Activated naive CD8-positive, alpha-beta T cell treated with anti-CD3 and anti-CD28 coated beads, Interleukin-2, amount 50 U/mL, for 24 hours (primary cell): ENCODE measurements at places on chromosomes 6 and 20.

DNA sequence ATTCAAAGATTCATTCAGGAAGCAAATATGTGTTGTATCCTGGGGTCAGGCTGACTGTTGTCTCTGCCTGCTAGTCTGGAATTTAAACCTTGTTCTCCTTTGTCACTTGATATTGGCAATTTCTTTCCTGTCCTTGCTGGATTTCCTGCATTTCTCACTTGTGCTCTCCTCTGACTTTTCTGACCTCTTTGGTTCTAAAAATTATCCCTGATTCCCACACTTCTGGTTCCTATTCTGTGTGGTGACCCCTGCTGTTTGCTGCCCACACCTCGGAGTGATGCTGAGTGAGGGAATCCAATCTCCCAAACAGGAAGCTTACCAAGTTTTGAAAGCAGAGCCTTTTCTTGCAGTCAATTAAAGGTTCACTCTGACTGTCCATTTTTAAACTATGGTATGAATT, 345.3 kb downstream of the CDKAL1 start:
- no peak for DNase-seq

GRCh38 chr6:122766256-122766655, 13.3 kb upstream of the FABP7 start:
- no peak for DNase-seq

- DNase-seq, result no peak
Observed at GRCh38 chr6:42295181-42295580, 77.5 kb upstream of the MRPS10 start.

GRCh38 chr20:8133851-8134451, 1.9 kb downstream of the PLCB1 start:
- DNase-seq, result no peak

- no peak for DNase-seq
Observed at GRCh38 chr6:148990403-148990802, 243.6 kb downstream of the UST start.
